ENCODE measurements at places on chromosomes 11 and 22.

GRCh38 chr11:131612533-131612932 lies 242.1 kb downstream of the NTM start:
- DNase-seq = no peak

GRCh38 chr11:83097429-83098075 lies 25.9 kb upstream of the RAB30 start:
- DNase-seq = no peak

DNA sequence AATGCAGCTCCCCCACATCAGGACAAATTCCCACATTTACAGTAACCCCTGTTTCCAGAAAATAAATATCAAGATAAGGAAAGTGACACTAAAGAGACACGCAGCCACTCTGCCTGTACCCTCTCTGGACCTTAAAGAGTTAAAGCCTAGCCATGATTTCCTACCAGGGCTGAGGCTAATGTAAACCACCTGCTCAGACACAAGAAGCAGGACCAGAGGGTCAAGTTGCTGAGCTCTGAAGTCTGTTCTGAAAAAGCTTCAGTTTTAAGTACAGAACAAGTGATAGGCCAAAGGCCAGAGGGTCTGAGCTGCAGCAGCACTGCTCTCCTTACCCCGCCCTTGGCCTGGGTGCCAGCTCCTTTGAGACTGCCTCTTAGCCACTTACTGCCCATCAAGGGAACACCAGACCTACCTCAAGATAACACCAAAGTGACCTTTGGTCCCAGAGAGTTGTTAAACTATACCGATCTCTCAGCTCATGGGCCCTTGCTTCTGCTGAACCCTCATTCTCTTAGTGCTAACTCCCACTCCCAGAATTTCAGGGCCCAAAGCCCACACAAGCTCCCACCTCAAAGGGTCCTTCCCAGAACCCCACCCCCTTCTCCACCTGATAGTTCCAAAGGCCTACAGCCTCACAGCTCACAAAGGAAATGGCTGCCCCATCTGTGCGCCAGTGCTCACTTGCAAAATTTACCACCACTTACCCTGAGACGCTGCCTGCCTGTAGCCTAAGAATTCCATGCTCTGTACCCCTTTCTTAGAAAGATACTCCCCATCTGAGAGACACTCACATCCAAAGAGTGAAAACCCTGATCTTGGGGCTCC lies 40.5 kb downstream of the IL18BP start:
- DNase-seq = no peak

- no peak for DNase-seq
Observed at GRCh38 chr11:114158886-114159285, 99.4 kb downstream of the ZBTB16 start.

GRCh38 chr22:37282385-37282677 lies at the start of gene CYTH4:
Gene CYTH4, plus strand, starts transcription at chr22:37282508. Its CDS starts 62 bp downstream, at chr22:37282570.
- peak; percentile 85 for DNase-seq

DNA sequence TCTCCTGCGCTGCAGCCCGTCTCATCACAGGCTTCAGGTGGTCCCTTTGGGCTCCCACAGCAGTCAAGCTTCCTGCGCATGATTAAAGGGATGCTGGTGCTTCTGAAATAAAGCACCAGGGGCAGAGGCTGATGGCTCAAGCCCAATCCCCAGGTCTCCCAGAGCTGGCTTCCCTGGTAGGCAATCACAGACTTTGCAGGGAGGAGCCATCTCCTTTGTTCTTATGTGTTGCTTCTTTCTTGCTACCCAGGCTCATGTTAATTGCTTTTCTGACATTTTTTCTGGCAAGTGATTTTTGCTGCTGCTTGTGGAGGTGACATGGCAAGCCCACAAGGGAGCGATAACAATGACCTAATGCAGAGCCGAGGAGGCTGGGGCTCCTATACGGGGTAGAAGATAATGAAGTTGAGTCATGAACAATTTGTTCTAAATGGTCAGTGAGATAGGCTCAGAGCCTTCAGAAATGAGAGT lies 25.2 kb upstream of the PLET1 start:
- DNase-seq = no peak

- DNase-seq = peak; percentile 14
Observed at GRCh38 chr11:2583605-2583958, 116.2 kb downstream of the KCNQ1OT1 start.

GRCh38 chr11:3124821-3125220 lies 40.3 kb downstream of the OSBPL5 start:
- no peak for DNase-seq

DNA sequence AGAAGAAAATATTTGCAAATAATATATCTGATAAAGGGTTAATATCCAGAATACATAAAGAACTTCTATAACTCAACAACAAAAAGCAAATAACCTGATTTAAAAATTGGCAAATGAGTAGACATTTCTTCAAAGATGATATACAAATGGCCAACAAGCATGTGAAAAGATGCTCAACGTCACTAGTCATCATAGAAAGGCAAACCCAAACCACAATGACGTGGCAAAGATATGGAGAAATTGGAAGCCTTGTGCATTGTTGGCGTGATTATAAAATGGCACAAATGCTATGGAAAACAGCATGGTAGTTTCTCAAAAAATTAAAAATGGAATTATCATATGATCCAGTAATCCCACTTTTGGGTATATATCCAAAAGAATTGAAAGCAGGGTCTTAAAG lies 466.3 kb downstream of the TBC1D22A start:
- no peak for DNase-seq
